ENCODE measurements at places on chromosomes 3 and 15. TPM values are rescaled to one million over a fixed set of nuclear protein-coding genes. Genes with fewer than 3 reads are reported as not detected.
A peak's percentile ranks its signal among the peaks of the same experiment; 100 is the strongest.

GRCh38 chr3:186953011-186953487, 22.7 kb downstream of the ST6GAL1 start:
- DNase-seq, result no peak

DNA sequence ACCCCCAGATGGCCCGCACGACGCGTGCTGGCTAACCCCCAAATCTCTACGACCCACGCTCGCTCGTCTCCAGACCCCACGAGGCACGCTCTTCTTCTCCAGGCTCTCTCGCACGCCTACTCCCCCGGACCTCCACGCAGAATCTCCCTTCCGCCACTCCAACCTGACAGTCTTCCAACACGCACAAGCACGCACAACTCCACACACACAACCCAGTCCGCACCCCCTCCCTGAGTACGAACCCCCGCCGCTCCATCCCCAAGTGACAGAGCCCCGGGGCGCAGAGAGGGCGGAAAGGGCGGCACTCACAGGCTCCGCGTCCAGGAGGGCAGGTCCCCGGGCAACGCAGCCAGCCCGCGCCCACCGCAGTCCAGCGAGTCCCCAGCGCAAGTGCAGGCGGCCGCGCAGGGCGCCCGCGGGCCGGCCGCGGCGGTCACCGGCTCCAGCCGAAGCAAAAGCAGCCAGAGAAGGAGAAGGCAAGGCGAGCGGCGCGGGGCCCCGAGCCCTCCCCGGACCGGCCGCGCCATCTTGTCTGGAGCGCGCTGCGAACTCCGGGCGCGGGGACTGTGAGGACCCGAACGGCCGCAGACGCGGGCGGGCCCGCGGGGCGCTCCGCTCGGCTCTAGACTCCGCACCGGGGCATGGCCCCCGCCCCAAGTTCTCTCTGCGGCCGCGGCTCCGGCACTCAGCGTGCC, 794 bp downstream of the LRIG1 start:
- no peak for DNase-seq

DNA sequence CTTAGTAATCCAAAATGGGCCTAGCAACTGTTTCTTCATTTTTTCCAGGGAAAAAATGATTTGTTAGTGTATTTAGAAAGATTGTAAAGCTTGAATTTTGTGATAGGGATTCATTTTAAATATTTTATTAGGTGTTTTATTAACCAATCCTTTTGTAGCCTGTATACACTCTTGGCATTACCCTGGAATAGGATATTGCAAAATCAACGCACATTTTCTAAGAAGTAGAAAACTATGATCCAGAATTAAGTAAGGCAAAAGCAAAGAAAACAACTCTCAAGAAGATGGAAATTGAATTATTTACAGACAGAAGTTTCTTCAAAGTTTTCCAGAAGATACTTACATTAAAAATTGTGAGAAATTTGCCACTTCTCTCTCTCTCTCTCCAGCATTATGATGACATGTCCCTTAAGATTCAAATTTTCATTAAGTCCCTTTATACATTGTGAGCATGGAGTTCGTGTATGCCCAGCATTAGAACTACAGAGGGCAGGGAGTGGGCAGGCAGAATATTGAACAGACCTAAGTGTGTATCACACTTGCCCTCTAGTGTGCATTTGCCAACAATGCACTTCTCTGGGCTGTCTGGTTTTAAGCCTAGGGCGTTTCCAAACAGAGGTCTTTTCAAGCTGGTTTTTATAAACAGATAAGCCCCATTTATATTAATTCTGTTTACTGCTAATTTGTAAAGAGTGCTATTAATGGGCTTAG, 28.5 kb upstream of the CMSS1 start:
- DNase-seq, result peak; percentile 36

DNA sequence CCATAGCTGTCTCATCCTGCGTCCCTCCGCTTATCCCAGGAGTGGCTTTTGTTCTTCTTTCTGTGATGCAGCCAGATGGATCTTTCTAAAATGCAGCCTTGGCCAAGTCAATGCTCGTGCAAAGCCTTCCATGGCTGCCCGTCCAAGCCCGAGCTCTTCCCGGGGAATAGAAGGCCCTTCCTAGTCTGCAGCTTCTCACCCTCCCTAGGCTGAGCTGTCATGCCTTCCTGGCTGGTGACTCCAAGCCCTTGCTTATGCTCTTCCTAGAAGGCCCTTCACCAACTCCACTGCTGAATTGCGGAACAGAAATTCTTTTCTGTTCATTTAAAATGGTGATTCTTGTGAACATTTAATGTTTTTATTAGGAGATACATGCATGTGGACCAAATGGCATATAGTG, 95.9 kb downstream of the SMAD6 start:
- no peak for DNase-seq

DNA sequence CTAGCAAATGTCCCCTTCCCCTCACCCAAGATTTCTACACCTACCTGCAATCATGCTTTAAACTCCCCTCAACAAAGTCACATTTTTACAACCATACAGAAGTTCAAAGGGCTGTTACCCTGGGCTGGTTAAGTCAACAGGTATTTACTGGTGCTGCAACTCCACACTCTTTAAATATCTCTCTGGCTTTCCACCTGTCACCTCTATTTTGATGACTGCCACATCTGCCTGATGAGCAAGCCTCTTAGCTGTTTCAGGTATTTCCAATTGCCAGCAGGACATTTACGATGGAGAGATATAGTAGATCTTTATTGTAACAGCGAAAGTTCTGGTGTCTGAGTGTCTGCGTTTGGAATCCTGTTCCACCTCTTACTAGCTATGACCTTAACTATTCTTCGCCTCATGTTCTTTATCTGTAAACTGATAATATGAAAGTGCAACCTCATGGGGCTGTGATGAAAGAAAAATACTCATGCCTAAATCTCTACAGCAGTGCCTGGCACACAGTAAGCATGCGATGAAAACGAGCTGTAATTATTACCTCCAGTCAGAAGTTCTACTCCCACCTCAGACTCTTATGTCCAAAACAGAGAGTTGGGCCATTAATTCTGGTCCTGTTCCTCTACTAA, 44.2 kb upstream of the TPM1 start:
- no peak for DNase-seq

Gene NTRK3
- total RNA-seq, result not detected

DNA sequence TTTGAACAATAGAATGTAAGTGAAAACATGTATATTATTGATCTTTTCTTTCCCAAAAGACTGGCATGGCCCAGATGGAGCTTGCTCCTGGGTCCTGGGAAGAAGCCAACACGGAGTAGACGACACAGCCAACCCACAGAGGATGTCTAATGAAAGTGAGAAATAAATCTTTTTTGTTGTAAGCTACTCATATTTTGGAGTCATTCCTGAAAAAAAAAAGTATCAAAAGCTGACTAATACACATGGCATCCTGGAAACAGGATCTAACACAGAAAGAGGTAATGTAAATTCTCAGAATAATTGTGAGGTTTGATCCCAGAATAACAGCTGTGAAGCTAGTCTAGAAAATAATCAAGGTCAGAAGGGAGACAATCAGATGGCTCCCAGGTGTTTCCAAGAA, 12.6 kb upstream of the FRMD5 start:
- no peak for DNase-seq

GRCh38 chr15:40328176-40328575, 4.7 kb downstream of the INAFM2 start:
- DNase-seq, result no peak

Gene PLCL2
- 0.18 TPM for total RNA-seq

GRCh38 chr3:17469954-17470353, 272.5 kb downstream of the TBC1D5 start:
- DNase-seq, result no peak

Gene ADGRG7
- not detected for total RNA-seq

Gene INSYN1
- total RNA-seq, result not detected

Gene FOXB1
- not detected for total RNA-seq

DNA sequence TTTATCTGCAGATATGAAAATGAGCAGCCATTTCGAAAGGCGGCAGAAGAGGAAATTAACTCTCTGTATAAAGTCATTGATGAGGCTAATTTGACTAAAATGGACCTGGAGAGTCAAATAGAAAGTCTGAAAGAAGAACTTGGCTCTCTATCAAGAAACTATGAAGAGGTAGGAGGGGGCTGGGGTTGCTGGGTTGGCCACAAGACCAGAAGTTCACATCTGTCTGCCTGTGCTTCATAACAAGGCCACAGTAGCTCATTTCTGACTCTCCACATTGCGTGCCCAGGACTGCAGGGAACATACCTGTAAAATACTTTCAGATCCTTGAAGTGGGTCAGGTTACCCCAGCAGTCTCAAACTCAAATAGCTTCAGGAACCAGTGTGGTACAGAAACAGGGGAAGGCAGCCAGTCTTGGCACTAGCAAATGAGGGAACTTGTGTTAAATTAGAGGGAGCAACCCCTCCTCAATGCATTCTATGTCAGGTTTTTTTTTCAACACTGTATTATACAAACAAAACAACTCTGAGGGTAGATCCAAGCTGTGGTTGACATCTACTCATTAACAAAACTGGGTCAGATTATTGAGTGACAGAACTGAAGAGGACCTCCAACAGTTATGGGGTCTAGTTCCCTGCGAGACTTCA, 48.7 kb downstream of the BFSP2 start:
- no peak for DNase-seq

- no peak for DNase-seq
These were observed 52.3 kb upstream of the PRR20G start for GRCh38 chr3:127339928-127340861.

- no peak for DNase-seq
These were observed 46.0 kb downstream of the TEX9 start for GRCh38 chr15:56411122-56411749.

Gene PPP1R14D
- not detected for total RNA-seq

Gene RARB
- total RNA-seq, result 0.16 TPM

- no peak for DNase-seq
These were observed 46.5 kb downstream of the ROBO2 start for GRCh38 chr3:77086408-77086807.

Gene GOLGA6A
- not detected for total RNA-seq

Gene HERC2
- total RNA-seq, result 66.2 TPM

DNA sequence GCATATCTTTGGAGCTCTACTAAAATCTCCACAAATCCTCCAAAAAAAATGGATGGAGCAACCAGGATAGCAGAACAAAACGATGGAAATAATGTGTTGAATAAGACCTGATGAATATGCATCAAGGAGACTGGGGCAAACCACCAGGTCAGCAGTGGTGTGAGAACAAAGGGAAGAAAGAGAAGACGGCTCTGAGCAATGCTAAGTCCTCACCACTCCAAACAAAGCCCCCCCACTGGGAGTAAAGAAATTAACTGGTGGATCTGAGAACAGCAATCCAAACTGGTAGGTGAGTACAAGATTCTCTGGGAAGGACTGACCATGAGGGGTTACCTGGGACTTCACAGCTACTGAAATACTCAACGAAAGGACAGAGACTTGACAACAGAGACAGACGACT, 977.3 kb downstream of the TBL1XR1 start:
- no peak for DNase-seq

DNA sequence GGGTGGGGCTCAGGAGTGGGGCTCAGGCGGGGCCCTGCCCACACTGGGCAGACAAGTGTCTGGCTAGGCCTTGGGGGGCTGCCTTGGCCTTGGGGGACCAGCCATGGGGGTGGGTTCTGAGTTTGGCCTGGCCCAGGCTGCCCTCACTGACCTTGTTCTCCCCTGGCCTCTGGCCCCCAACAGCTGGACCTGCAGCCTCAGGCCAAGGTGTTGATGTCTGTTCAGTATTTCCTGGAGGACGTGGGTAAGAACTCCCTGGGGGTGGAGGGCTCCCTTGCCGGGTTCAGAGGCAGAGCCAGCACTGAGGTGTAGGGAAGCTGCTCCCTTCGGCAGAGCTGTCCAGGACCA, 20.0 kb downstream of the PRKCD start:
- DNase-seq, result no peak

Gene OSBPL10
- total RNA-seq, result 0.18 TPM

- no peak for DNase-seq
These were observed 29.0 kb upstream of the TIMP4 start for GRCh38 chr3:12187448-12188327.

DNA sequence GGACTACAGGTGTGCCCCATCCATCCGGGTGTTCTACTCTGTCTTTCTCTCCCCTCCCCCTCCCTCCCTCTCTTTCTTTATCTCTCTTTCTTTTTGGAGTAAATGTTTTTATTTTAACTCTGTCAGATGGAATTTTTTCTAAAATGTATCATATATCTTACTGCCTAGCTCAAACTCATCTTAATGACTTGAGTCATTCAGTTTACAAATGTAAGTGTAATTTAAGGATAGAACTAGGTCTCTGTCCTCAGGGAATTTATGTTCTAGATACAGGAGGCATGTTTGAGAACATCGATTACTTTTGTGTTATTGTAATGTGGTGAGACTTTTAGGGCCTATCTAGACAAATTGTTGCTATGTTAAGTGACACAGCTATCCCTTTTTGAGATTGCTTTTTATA, 3.5 kb downstream of the TBC1D23 start:
- no peak for DNase-seq
